Left kidney (tissue), 8 donors: ENCODE measurements at places on chromosomes 6 and 20. TPM values are rescaled to one million over a fixed set of nuclear protein-coding genes. Genes with fewer than 3 reads are reported as not detected.

DNA sequence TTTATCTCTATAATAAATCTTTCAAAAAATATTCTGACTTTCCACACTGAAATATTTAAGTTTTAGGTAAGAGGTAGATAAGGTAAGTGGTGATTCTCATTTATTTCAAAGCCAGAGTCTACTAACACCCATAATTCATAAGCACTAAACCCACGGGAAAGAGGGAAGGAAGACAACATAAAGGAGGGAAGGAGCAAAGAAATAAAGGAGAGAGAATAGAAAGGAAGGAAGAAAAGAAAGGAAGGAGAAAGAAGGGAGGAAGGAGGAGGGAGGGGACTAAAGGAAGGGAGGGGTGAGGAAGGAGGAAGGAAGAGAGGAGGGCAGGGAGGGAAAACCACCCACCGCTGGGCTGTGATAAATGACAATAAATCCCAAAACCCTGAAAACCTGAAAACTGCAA lies 25.2 kb downstream of the MAP3K5 start:
- DNase-seq: no peak

- DNase-seq: no peak
These were observed 255.9 kb downstream of the FOXC1 start for GRCh38 chr6:1865585-1865984.

- no peak for DNase-seq
These were observed 142.9 kb downstream of the ADGRB3 start for GRCh38 chr6:68777956-68778355.

- no peak for DNase-seq
These were observed 108.8 kb upstream of the SCGN start for GRCh38 chr6:25542984-25543910.

ANKEF1 gene
- polyA plus RNA-seq: 8.9 TPM

DNA sequence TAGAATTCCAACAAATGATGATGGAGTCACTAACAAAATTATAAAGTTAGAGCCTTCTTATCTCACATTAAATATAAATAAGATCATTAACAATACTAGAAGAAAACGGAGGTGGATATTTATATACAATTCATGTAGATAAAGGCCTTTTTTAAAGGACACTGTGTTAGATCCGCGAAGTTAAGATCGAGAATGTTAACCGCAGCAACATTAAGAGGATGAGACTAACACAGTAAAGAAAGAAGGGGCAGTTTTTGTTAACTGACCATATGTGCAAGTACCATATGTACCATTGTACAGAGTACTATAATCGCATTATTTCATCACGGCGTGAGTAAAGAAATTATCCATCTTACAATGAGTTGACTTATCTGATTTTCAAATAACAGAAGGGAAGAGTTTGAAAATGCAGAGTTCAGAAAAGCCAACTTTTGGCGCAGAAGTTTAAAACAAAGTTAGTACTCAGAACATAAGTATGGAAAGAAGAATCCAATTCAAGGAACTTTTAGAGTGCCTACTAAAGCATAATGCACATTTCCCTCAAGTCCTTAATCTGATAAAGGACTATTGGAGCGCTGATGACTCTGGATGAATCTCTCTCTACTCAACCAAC lies 1.4 kb downstream of the FBXL4 start:
- DNase-seq: no peak

AGER gene
- polyA plus RNA-seq: 28.0 TPM

- peak; percentile 21 for DNase-seq
These were observed 125.4 kb upstream of the SAMD5 start for GRCh38 chr6:147382945-147383554.

GRCh38 chr6:13250703-13251102 lies 77.6 kb downstream of the TBC1D7 start:
- DNase-seq: no peak

MRPS26 gene
- polyA plus RNA-seq: 48.0 TPM

DNA sequence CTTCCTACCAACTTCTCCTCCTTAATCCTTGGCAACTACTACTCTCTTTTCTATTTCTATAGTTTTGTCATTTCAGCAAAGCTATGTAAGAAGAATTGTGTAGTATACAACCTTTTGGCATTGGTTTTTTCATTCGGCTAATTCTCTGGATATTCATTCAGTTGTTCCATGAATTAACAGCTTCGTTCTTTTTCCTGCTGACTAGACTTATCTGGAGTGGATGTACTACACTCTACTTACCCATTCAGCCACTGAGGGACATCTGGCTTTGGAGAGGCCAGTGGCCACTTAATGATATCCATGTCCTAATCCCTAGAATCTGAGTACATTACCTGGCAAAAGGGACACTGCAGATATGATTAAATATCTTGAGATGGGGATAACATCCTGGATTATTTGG lies 623.9 kb downstream of the DOK5 start:
- no peak for DNase-seq

DNA sequence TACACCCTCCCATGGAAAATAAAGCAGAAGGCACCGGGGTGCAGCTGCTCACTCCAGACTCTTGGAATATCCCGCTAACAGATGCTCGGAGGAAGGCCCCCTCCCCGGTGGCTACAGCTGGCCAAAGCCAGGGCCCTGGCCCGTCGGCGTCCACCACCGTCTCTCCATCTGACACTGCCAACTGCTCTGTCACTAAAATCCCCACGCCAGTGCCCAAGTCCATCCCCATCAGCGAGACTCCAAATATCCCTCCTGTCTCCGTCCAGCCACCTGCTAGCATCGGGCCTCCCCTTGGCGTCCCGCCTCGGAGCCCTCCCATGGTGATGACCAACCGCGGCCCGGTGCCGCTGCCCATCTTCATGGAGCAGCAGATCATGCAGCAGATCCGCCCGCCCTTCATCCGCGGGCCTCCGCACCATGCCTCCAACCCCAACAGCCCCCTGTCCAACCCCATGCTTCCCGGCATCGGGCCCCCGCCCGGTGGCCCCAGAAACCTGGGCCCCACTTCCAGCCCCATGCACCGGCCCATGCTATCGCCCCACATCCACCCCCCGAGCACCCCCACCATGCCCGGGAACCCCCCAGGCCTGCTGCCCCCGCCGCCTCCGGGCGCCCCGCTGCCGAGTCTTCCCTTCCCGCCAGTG lies 143.9 kb downstream of the SOBP start:
- DNase-seq: no peak

DNA sequence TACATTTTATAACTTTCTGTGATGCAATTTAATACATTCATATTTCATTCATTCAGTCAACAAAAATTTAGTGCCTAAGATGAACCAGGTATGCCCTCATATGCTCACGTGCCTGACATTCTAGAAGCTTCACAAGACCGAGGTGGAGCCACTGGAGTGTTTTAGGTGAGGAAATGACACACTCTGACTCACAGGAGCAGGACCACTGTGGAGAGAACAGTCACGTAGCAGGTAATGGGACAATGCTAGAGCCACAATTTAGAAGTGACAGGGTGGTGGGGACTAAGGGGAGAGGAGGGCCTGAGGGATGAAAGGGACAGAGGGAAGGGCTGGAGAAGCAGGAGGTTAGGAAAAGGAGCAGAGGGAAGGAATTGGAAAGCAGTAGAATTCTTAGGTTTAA lies 17.6 kb upstream of the HLA-A start:
- no peak for DNase-seq

PRR18 gene
- polyA plus RNA-seq: 0.12 TPM

GRCh38 chr6:71238351-71238750 lies 50.3 kb upstream of the OGFRL1 start:
- DNase-seq: no peak

GRCh38 chr6:82951389-82951788 lies 114.3 kb downstream of the UBE3D start:
- DNase-seq: no peak

GRCh38 chr6:157906537-157907061 lies 75.1 kb upstream of the SYNJ2 start:
- no peak for DNase-seq

DNA sequence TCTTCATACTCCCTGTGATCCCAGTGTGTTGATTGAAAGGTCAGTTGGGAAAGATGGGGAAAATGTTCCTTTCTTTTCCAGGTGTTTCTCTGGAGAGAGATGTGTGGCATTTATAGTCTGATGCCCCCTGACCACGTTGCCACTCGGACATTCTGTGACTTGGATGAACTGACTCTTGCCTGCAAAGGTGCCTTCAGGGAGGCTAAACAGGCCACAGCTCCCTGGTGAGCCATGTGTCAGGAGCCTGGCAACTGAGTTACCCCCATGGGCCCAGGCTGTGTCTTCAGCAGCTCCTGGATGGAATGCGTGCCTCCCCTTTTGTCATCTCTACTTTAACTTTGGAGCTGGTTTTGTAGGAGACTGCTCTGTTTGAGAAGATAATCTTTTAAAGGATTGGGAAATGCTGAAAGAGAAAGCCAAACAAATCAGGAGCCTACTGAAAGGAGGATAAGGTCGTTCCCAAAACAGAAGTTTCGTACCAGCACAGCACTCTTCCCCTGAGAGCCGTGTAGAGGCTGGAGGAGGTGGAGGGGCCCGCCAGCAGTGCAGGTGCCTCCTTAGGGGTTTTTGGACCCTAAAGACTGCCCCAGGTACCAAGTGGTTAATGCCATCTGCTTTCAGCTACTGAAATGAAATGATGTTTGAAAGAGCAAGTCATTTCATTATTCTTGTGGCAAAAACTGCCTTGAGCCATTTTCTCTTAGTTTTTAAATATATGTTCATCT lies 322.8 kb downstream of the ZFAND3 start:
- DNase-seq: no peak

- no peak for DNase-seq
These were observed 12.7 kb upstream of the SMOC2 start for GRCh38 chr6:168428052-168428826.

- DNase-seq: no peak
These were observed 147.3 kb downstream of the ZFAND3 start for GRCh38 chr6:37966801-37967200.

- DNase-seq: no peak
These were observed 100.5 kb upstream of the EDN1 start for GRCh38 chr6:12189661-12190060.

DNA sequence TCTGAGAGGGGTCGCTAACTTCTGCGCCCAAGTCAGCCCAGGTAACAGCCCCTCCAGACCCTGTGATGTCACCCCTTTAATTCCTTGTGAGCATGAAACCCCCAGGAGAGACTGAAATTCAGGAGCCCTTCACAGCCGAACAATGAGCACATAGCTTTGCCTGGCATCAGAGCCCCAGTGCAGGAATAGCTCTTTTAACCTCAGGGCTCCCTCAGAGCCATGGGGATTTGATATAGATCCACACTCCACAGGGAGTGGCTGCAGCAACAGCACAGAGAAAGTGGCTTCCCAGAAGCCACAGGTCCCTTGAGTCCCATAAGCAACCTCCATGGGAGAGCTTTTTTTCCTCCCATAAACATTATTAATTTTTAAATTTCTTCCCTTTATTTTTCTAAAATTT lies 150.0 kb upstream of the MARCKS start:
- no peak for DNase-seq

- DNase-seq: no peak
These were observed 28.1 kb downstream of the LMBRD1 start for GRCh38 chr6:69768664-69769063.

DNA sequence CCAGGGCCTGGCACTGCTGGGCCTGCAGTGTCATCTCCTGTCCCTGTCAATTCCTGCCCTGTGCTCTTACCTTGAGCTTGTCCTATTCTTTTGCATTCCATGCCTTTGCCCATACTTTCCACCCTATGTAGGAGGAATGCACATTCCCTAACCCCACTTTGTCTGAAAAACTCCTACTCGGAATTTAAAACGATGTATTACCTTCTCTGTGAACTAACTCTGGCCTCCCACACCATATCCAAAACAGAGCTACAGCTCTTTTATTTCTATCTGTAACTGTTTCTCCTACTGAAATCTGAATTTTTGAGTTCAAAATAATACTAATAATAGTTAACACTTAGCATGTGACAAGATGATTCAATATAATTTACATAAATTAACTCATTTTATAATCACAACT lies 353.7 kb downstream of the FRK start:
- DNase-seq: no peak

- DNase-seq: no peak
These were observed 3.0 kb downstream of the NR2E1 start for GRCh38 chr6:108168501-108169463.

- no peak for DNase-seq
These were observed 146.0 kb downstream of the EYA2 start for GRCh38 chr20:47040506-47041125.

PHACTR1 gene
- polyA plus RNA-seq: 20.1 TPM

TTK gene
- polyA plus RNA-seq: 33.2 TPM

DNA sequence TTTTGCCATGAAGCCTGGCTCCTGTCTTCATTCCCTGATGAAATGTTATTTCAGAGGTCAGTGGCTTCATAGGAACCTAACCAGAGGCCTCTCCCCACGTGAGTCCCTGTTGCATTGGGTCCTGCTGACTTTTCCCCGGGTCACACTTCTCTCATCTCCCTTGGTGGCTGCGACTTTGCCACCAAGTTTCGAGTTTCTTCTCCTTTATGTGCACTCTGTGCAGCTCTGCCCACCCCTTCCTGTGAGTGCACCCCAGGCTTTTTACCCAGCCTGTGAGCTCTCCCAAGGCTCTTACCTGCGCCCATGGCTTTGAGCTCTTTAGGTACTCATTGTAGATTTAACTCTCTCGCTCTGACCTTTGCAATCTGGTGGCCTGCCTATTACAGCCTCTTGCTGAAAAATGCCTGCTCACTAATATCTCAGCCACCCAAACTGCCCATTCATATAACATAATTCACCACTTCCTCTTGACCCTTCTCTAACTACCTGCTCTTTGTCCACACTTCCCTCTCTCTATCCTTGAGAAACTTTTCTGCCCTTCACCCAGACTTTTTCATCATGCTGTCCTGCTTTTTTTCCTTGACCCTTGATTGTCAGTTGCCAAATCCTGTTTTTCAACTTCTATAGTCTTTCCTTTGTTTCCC lies 105.9 kb downstream of the SASH1 start:
- DNase-seq: no peak

DNA sequence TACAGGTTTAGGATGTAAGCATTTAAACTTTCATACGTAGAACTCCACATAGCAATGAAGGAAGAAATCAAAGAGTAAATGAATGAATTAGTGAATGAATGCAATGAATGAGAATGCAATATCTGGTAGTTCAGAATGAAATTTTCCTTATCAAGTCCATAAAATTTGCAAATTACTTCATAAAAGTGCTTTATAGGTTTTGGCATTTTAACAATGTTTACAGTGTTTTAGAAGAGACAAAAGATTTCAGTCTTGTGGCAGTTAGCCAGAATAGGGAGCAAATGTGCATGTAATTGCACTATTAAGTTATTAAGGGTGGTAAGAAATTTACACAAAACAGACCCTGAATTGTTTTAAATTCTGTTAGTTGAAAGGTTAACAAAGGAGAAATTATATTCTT lies 739.4 kb upstream of the FLRT3 start:
- no peak for DNase-seq

DNA sequence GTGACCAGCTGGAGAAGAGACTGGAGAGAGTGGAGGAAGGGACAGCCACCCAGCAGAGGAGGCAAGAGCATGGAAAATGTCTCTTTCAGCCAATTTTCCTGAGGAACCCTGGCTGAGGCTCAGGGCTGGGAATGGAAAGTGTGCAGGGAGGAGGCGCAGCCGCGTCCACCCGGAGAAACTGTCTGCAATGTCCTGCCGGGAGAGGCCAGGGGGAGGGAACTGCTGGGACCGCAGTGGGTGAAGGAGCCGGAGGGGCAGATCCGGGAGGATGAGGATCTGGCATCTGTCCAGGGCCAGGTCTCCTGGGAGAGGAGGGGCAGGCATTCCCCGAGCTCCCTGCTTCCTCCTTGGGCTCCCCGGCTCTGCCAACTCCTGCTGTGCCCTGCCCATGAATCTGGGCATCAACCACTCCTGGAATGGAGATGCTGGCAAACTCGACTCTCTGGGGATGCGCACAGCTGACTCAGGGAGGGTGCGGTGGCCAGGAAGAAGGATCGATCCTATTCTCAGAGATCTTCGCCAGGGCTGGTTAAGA lies 17.4 kb upstream of the HM13 start:
- no peak for DNase-seq
